ENCODE measurements at places on chromosomes 12 and 14.

- no peak for DNase-seq
Measured at GRCh38 chr12:39237004-39237403, 205.9 kb downstream of the KIF21A start.

- no peak for DNase-seq
Measured at GRCh38 chr12:25723336-25723735, 170.3 kb upstream of the LMNTD1 start.

DNA sequence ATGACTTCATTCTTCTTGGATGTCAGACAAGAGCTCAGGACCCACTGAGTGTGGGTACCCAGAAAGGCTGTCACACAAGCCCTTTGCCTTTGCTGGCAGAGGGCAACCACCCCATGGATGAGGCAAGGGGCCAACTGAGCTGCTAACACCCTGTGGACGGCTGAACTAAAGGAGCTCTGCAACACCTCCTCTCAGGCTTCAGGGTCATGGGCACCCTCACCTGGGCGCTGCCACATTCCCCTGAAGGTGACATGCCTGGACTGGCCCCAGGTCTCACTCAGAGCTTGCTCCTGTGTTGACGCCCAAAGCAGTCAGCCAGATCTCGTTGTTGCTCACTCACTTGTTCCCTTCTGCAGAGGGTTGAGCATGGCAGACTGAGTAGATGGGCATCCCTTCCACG is 336.8 kb upstream of the TMEM132C start:
- no peak for DNase-seq

- no peak for DNase-seq
Measured at GRCh38 chr12:45477526-45477925, 252.0 kb upstream of the ARID2 start.

DNA sequence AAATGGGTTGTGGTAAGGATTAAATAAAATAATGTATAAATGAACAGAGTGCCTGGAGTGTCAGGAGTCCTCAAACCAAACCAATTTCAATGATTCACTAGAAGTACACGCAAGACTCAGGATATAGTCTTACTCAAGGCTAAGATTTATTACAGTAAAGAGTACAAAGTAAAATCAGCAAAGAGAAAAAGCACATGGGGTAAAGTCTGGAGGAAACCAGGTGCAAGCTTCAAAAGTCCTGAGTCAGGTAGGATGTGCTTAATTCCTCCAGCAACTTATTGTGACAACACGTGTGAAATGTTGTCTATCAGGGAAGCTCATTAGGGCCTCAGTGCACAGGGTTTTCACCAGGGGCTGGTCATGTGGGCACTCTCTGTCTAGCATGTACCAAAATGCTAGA is 105.8 kb upstream of the NAP1L1 start:
- no peak for DNase-seq

DNA sequence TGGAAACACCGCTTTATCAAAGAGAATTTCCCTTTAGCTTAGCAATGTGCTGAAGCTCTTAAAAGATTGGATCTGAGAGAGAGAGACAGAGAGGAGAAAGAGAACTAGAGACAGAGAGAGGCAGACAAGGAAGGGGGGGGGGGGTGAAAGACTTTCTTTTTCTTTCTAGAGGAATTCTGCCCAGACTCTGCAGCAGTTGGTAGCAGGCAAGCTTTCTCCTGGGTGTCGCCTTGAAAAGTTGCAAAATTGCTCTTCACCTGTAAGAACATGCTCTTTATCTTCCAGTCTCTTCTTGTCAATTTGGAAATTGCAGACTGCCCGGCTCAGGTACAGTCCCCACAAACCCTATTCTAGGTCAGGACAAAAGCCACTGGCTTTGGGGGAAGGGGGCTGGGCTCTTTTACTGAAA is 2.9 kb upstream of the OTX2 start:
- no peak for DNase-seq

DNA sequence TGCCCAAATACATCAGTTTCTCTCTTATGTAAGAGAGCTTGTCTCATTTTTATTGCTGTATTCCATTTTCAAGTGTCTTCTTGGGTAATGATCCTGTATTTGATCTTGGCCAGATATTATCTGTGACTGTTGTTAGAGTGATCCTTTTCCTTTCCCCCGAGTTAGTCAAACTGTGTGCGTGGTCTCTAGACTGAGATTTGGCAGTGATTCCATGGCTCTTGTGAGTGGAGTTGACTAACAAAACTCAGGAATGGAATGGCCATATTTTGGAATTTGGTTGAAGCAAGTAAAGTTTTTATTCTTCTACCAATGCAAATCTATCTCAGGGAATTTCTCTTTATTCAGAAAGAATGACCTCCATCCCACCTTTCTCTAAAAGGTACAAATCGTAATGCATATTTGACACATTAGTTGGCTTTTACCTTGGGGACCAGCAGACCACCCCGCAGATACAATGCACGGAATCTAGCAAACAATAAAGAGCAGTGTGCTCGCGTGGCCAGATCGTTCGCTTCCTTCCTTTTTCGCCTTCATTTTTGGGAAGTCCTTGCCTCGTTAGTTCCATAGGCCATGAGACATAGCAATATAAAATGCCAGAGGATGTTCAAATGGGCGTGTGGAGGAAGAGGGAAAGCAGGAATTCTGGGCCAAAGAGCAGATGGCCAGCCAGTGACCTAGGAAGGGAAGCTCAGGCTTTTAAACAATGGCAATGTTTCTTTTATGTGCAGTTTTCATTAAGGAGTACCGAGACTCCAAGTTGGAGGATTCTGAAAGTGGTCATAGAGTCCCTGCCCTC is 24.4 kb downstream of the ETV6 start:
- no peak for DNase-seq

DNA sequence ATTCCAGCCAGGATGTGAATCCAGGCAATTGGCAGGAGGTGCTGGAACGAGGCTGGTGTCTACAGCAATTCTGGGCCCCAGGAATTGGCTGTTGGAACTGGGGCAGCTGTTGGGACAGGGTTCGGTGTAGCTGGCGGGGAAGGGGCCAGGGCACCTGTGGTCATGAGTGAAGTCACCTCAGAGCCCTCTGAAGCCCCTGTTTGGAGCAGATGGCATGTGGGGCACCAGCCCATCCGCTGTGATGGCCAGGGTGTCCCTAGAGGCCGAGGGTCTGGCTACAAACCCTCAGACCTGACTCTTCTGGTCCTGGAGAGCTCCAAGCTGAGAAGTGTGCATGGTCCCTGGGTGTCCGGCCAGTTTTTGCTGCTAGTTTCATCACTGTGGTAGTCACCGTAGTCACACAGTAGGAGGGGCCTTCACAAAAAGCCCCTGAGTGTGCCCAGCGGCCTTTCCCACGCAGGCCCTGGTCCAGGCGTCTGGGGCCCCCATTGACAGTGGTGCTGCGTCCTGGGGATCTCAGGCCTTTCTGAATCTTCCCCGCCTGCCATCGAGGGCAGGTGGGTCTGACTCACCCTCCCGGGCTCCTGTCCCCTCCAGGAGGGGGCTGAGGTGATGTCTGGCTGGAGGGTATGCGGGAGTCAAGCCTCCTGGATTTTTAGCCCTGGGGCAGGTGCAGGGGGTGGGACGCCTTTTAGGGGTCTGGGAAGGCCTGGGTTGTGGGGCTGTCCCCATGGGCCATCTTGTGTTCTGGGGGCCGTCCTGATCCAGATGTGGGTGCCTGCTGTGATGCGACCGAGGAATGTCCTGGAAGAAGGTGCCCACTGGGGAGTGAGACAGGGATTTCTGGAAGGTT is 368.0 kb downstream of the TMEM121 start:
- no peak for DNase-seq

DNA sequence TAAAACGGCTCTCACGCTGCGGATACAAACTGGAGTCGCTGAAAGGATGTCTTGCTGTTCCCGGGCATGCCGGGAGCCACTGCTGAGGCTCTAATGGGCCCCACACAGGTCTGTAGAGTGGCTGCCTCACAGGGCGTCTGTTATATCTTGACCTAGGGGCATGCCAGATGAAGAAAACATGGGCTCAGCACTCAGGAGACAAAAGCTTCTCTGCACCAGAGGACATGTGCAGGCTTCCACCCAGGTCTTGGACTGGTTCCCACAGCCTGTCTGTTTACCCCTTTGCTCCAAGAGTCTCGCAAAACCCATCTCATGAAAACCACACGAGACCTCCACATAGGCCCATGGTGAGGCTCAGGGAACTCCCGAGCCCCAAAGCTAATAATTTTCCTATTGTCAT is 134.2 kb downstream of the RPS29 start:
- DNase-seq, result no peak

DNA sequence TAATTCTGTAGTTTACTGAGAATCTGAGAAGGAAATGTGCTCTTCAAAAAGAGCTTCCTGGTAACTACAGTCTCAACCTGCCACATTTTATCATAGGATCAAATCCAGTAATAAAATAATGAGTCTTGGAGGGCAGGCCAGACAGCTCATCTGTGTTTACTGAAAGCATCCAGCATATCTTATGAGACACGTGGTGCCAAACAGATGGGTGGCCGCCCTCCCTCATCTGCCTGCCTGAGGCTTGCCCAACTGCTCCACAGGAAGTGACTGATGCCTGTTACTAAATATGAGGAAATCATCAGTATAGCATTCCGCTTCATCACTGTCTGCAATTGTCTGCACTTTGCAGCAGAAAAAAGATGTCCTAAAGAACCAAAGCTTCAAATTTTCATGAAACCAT is 13.5 kb downstream of the DHRS7 start:
- peak; percentile 69 for DNase-seq

GRCh38 chr12:42801271-42801670 is 211.7 kb upstream of the PRICKLE1 start:
- DNase-seq, result no peak

- no peak for DNase-seq
Measured at GRCh38 chr12:79267580-79267979, 403.0 kb downstream of the SYT1 start.

DNA sequence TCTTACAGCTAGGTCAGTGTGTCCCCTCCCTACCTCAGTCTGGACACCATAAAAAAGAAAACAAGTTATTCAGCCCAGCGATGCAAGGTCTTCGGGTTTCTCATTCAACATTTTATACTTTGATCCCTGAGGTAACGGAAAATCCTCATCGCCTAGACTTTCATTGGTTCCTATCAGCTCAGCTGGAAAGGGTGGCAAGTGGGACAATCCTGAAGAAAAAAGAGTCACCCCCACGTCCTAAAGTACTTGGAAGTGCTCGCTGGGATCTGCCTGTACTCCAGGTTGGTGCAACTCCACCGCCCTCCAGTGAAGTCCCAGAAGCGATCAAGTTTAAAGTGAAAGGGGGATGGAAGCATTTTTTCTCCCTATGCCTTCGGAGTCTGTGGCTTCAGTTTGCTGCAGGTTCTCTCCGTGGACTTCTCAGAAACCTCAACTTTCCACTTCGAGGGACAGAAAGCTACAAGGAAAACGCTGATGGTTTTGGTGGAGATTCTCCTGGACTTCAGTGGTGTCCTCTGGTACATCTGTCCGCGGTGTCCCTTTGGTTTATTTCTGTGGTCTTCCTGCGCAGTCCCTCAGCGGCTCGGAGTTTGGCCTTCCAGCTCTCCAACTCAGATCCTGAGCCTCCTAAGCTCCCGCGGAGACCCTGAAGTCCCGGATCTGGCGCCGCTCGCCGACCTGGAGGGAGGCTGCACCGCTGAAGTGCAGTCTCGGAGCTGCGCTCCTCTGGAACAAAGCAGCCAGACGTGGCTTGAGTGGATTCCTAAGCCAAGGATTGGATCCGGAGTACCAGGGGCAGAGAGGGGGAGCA is 1.8 kb upstream of the LRFN5 start:
- DNase-seq, result no peak

DNA sequence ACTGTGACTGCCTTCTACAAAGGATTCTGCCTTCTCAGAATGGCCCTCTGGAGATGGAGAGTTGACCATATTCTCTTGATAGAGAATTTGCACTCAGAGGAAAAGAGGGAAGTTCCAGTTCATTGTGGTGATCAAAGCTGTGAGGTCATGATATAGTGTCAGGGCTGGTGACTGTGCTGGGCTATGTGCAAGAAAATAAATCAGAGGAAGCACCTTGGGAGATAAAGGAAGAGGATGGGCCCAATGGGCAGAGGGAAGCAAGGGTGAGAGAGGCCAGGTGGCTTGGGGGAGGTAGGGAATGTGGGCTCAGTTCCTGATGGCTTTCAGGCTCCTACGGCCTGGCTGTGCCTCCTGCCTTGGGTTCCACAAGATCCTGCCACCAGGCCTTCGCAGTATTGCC is 145.8 kb downstream of the SLC8A3 start:
- DNase-seq, result no peak

DNA sequence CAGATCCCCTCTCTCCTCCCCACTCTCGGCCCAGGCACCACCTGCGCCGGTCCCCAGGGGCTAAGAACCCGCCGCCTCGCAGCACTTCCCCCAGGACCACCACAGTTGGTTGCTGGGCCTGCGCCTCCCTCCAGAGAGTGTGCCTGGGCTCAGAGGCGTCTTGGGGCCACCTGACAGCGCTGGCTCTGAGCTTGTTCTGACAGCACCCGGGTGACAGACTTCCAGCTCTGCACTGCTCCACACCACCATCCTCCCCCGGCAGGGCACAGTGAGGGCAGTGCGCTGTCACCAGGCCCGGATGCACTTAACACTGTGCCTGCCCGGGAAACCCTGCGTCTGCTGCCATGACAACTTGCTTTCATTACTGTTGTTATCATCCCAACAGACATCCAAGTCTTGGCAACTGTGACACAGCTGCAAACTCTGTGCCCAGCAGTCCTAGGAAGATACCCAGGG is 6.6 kb downstream of the BRF1 start:
- DNase-seq, result peak; percentile 66

- DNase-seq, result no peak
Measured at GRCh38 chr14:94522115-94522724, 13.0 kb upstream of the SERPINA12 start.

Data from stimulated activated CD8-positive, alpha-beta memory T cell treated with anti-CD3 and anti-CD28 coated beads, Interleukin-4, amount 100 ng/mL, for 48 hours (primary cell).